ENCODE measurements at places on chromosomes 12 and 14.

DNA sequence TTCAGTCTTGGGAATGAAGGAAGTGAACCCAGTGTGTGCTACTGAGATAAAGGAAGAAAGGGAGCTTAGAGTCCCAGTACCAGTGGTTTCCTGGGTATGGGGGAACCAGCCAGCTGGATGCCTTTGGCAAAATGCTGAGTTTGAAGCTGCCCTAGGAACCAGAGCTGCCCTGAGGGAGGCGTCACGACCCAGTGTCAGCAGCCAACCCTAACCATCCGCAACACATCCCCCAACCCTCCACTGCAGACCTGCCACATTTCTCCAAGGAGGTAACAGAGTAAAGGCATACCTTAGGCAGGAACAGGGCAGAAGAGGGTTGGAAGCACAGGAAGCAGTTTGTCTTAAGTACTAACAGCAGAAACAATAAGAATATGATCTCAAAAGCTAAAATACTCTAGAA, 28.6 kb downstream of the PRDM4 start:
- no peak for DNase-seq

GRCh38 chr12:20798554-20798953, 12.0 kb upstream of the SLCO1B3 start:
- DNase-seq, result no peak

GRCh38 chr12:105548626-105549025, 218.1 kb downstream of the C12orf75 start:
- DNase-seq, result no peak

GRCh38 chr12:29148596-29148910, 525 bp upstream of the FAR2 start:
- peak; percentile 20 for DNase-seq

DNA sequence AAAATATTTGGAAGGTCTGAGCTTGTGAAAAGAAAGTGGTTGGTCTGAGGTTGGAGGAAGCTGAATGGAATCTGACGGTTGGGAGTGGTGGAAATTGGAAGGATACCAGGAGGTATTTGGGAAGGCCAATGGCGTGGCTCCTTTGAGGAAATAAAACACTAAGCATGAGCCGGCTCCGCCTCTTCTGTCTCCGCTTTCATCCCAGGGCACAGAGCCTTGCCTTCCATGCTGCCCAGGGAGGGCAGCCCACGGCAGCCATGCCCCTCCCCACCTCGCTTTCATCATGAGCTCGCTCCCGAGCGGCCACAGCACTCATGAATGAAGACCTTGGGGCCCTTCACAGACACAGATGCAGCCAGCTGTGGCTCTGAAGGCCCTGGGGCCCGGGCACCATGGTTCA, 36.2 kb downstream of the HSP90AA1 start:
- no peak for DNase-seq

DNA sequence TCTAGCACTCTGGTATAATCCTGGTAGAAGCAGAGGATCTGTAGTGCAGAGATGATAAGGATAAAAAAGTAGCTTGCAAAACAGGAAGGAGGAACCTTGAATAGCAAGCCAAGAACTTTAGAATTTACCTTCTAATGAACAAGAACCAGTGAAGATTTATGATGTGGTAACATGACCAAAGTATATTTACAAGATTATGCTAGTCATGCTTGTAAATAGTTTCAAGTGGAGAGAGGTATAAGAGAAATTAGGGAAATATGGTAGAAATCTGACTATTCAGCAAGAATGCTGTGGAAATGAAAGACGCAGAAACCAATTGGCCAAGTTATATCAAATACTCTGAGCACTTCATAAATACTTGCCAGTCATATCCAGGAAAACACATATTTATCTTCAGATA, 47.8 kb downstream of the ERGIC2 start:
- no peak for DNase-seq

- DNase-seq, result no peak
Measured at GRCh38 chr14:73739899-73740617, 25.9 kb upstream of the PNMA1 start.

DNA sequence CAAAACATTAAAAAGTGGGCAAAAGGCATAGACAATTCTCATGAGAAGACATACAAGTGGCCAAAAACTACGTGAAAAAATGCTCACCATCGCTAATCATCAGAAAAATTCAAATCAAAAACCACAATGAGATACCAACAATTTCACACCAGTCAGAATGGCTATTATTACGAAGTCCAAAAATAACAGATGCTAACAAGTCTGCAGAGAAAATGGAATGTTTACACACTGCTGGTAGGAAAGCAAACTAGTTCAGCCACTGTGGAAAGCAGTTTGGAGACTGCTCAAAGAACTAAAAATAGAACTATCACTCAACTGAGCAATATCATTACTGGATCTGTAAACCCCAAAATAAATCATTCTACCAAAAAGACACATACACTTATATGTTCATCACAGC, 76.2 kb downstream of the PRKD1 start:
- no peak for DNase-seq

GRCh38 chr12:129162805-129163204, 309.5 kb downstream of the GLT1D1 start:
- DNase-seq, result no peak

GRCh38 chr14:59310633-59311032, 122.2 kb downstream of the DAAM1 start:
- DNase-seq, result no peak

All from activated naive CD8-positive, alpha-beta T cell treated with anti-CD3 and anti-CD28 coated beads, Interleukin-2, amount 50 U/mL, for 24 hours (primary cell).